ENCODE measurements at places on chromosomes 4 and X. TPM values are rescaled to one million over a fixed set of nuclear protein-coding genes. Genes with fewer than 3 reads are reported as not detected.

GRCh38 chr4:21986307-21986706, 37.7 kb upstream of the KCNIP4 start:
- no peak overlapping the region for H3K27ac ChIP-seq
- no peak for DNase-seq
- H3K27me3 ChIP-seq = no peaks in the 10 kb centered on the region
- H3K4me3 ChIP-seq = no peak overlapping the region

- DNase-seq = no peak
- no peak overlapping the region for H3K4me3 ChIP-seq
- peaks cover 3% of the 10 kb centered on the region for H3K36me3 ChIP-seq
- H3K27me3 ChIP-seq = no peaks in the 10 kb centered on the region
- H3K27ac ChIP-seq = no peak overlapping the region
These were observed 17.5 kb downstream of the LIAS start for GRCh38 chr4:39476187-39476895.

The IQCM gene
- not detected for total RNA-seq

DNA sequence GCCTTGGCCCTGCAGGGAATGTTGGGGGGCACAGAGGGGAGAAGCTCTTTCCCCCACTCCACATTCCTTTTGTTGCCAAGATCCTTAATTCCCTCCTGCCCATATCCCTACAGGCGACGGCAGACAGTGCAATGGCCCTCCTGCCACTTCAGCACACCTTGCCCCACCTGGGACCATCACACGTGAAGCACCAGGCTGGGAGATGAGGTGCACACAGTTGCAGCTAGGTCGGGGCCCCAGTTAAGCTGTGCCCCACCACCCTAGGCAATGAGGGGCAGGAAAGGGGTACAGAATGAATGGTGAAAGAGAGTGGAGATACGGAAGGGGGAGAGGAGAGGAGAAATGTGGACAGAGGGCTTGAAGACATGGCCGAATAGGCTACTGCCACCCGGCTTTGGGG, 26.2 kb downstream of the NALF2 start:
- no peak overlapping the region for H3K27ac ChIP-seq
- no peaks in the 10 kb centered on the region for H3K4me1 ChIP-seq
- DNase-seq = no peak
- H3K36me3 ChIP-seq = no peaks in the 10 kb centered on the region

The LARP7 gene
- total RNA-seq = 24.9 TPM

- H3K27me3 ChIP-seq = no peaks in the 10 kb centered on the region
- no peak overlapping the region for H3K27ac ChIP-seq
- no peak overlapping the region for H3K4me3 ChIP-seq
- H3K4me1 ChIP-seq = no peaks in the 10 kb centered on the region
These were observed 13.4 kb downstream of the PDE5A start for GRCh38 chr4:119615068-119615719.

DNA sequence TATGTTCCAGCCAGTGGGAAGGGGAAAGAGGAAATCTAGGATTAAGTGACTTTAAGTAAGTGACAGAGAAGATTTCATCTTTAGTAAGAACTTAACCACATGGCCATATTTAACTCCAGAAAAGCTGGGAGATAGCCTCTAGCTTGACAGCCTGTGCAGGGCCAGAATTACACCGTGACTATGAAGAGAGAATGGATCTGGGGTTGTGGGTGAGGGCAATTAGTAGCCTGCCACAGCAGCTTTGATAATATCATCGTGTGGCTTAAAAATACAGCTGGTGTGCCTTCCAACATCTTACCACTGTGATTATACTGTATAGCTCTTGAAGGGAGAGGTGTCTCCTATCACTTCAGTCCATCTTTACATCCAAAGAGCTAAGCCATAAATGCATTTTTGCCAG, 57.6 kb upstream of the TBC1D9 start:
- H3K27ac ChIP-seq = no peak overlapping the region
- no peak for DNase-seq
- no peaks in the 10 kb centered on the region for H3K36me3 ChIP-seq
- no peak overlapping the region for H3K4me3 ChIP-seq
- peaks cover 10% of the 10 kb centered on the region for H3K4me1 ChIP-seq

GRCh38 chrX:16722481-16722880, 3.1 kb downstream of the SYAP1 start:
- no peak overlapping the region for H3K27ac ChIP-seq
- no peaks in the 10 kb centered on the region for H3K36me3 ChIP-seq
- no peaks in the 10 kb centered on the region for H3K27me3 ChIP-seq
- H3K4me3 ChIP-seq = no peak overlapping the region
- no peak for DNase-seq
- H3K4me1 ChIP-seq = peaks cover 2% of the 10 kb centered on the region

- no peaks in the 10 kb centered on the region for H3K4me1 ChIP-seq
- no peak overlapping the region for H3K4me3 ChIP-seq
- H3K36me3 ChIP-seq = no peaks in the 10 kb centered on the region
- DNase-seq = peak; percentile 64
These were observed 791.0 kb upstream of the DIAPH2 start for GRCh38 chrX:95893636-95894035.

The UNC5C gene
- 27.9 TPM for total RNA-seq

DNA sequence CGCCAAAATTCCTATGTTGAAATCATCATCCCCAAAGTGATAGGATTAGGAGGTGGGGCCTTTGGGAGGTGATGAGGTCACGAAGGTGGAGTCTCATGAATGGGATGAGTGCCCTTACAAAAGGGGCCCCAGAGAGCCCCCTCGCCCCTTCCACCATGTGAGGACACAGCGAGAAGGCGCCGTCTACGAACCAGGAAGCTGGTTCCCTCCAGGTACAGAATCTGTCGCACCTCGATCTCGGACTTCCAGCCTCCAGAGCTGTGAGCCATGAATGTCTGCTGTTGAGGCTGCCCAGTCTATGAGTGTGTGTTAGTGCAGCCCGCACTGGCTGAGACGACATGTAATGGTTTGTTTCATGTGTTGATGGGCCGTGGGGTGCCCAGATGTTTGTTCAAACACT, 60.3 kb downstream of the PRKX start:
- no peak overlapping the region for H3K4me3 ChIP-seq
- DNase-seq = no peak
- H3K36me3 ChIP-seq = no peaks in the 10 kb centered on the region
- no peak overlapping the region for H3K27ac ChIP-seq
- no peaks in the 10 kb centered on the region for H3K4me1 ChIP-seq
- no peaks in the 10 kb centered on the region for H3K27me3 ChIP-seq

DNA sequence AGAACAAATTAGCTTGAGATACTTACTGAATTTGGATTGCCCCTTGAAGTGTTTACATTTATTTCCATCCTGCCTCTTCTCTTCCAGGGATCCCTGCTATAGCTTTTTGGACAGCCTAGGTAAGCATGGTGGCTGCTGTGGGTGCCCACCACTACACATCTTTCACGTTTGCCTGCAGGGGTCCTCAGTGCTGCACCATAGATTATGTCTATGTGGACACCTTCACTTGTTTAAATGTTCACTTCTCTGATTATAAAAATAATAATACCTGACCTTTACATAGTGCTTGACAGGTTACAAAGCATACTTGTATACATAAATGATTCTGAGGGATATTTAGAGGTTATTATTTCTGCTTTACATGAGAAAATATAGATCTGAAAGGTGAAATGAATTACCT, 67.9 kb upstream of the SLC4A4 start:
- no peak overlapping the region for H3K27ac ChIP-seq
- no peaks in the 10 kb centered on the region for H3K27me3 ChIP-seq

The YIPF7 gene
- total RNA-seq = not detected

- no peak overlapping the region for H3K4me3 ChIP-seq
- no peaks in the 10 kb centered on the region for H3K36me3 ChIP-seq
- H3K27me3 ChIP-seq = no peaks in the 10 kb centered on the region
- H3K27ac ChIP-seq = no peak overlapping the region
- no peaks in the 10 kb centered on the region for H3K4me1 ChIP-seq
- DNase-seq = no peak
These were observed 328.0 kb downstream of the NAF1 start for GRCh38 chr4:162838671-162839070.

DNA sequence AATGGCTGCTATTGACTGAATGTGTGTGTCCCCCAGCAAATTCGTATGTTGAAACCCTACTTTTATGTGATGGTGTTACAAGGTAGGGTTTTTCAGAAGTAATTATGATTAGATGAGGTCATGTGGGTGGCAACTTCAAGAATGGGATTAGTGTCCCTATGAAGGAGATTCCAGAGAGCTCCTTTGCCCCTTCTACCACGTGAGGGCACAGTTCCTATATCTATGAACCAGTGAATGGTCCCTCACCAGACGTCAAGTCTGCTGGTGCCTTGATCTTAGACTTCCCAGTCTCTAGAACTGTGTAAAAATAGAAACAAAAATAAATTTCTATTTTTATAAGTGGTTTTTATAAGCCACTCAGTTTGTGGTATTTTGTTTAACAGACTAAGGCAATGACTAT, 1137.6 kb upstream of the IGFBP7 start:
- DNase-seq = no peak
- H3K4me3 ChIP-seq = no peak overlapping the region
- no peaks in the 10 kb centered on the region for H3K4me1 ChIP-seq
- H3K36me3 ChIP-seq = no peaks in the 10 kb centered on the region

DNA sequence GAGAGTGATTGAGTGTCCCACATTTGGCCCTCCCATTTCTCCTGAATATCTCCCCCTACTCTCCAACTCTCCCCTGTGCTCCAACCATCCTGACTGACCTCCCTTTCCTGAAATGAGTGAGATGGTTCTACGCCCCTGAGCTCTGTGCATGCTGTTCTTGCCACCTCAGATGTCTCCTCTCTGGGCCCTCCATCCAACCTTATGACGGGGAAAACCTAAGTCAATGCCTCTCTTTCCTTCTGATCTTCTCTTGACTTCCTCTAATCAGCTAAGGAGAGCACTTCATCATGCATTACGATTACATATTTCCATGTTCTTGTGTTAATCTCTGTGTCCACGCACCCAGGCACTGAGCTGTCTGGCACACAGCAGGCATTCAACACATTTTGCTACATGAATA, 1.1 kb upstream of the TNIP3 start:
- no peak overlapping the region for H3K27ac ChIP-seq
- no peak for DNase-seq
- H3K4me3 ChIP-seq = no peak overlapping the region
- H3K36me3 ChIP-seq = no peaks in the 10 kb centered on the region
